Hepatic stellate cell (primary cell): ENCODE measurements at places on chromosomes 2 and 18.

- peak; percentile 59 for DNase-seq
These were observed 167.8 kb downstream of the BCL11A start for GRCh38 chr2:60385648-60386047.

DNA sequence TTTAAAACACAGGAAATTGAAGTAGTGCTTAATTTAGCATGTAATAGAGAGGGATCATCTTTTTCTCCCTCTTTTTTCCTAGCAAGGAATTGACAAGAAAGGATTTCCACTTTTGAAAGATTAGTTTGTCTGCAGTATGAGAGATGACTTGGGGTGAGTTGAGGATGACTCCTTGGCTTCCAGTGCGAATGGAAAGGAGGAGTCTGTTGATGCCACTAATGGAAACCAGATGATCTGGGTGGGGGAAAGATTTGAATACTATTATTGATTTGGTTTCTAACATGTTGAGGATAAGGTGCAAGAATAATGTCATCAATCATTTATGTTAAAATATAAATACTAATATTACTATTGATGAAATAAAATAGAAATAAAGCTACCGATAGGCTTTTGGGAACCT lies 205.4 kb downstream of the PPP1R1C start:
- DNase-seq = no peak

DNA sequence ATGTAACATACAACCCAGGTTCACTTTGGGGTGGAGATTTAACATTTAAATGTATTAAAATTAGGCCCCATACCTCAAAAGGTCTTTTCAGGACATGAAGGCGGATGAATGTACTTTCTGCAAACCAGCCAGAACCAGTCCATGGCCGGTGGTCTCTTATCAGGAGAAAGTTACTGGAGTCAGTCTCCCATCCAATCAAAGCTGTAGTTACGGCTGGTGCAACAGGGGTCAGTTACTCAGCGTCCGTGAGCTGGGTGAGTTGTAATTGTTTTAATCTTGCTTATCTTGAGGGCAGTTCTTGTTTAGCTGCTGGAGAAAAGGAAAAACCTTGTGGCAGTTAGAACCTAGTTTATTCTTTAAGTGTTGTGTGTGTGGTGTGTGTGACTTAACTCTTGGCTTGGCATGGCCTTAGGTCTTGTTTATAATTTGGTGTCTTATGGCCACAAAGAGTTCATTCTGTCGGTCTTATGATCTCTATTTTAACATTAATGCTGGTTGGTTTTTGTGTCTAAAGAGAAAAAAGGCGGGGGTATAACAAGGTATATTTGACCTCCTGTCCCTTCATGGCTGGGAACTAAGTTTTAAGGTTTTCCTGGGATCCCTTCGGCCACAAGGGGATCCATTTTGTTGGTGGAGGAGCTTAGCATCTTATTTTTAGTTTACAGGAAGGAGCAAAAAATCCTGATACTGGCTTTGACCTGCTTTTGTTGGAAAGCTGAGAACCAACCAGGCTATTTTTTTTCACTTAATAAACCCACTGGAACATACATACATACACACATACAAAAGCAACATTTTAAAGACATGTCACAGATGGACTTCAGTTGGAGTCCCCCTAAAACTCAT lies 143.5 kb upstream of the NCK2 start:
- no peak for DNase-seq

DNA sequence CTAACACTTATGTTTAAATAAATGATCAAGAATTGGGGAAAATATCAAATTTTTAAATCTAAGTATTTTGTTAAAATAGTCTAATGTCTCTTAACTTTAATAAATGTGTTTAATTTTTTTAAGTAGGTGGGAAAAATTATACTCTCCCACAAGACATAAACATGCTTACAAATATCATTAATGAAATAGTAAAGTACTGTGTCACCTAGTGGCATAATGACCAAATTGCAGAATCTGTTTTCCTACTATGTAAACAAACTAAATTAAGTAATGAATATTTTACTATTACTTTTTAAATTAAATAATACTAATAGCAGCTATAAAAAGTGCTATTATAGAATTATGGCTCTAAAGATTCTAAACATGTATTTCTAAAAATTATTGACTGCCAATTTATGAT lies 52.0 kb upstream of the CHAC2 start:
- no peak for DNase-seq

DNA sequence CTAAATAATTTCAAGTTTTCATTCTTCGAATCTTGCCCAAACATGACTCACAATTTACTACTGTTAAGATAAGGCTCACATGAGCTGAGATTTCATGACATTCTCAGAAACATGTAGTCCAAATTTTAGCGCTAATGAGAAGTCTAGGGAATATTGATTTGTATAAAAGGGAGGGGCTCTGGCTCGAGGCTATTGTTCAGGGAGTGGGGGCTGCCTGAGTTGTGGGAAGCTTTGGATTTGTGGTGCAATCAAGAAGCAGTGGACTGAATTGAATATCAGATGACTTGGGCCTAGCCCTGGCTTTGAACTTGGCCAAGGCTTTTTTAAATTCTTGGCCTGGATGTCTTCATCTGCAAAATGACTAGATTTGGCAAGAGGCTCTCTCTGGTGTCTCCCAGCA lies 674.9 kb upstream of the FANCL start:
- DNase-seq = no peak

DNA sequence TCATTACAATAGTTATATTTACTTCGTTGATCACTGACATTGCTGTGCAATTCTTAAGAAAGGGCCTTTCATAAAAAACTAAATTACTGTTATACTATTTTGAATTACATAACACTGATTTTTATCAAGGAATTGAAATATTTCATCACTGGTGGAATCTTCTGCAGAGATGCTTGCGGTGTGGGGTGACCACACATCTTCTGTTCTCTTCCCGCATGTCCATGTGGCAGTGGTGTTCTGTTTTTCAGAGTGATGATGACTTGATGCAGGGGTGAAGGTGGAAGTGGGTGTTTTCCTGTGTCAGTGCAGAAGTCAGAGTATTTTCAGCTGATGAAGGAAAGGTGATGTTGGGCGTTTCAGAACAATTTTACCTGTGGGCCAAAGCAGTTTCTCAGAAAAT lies 7.0 kb downstream of the CNDP2 start:
- no peak for DNase-seq

GRCh38 chr2:11920993-11921583 lies 174.7 kb downstream of the LPIN1 start:
- DNase-seq = no peak

DNA sequence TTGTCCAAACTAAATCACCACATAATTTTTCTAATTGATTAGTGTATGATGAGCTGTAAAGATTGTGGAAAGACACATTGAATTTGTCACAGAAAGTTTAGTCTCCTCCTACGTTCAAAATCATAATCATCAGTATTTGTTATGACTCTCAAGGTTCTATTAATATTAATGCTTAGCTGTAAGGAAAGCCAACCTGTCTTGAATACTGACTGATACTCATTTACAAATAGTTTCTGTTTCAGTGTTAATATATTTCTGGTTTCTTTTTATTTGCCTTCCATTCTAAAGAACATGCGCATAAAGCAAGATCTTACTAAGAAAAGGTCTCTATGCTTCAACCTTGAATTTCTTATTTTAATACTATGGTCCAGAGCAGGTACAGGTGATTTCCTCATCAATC lies 55.1 kb downstream of the CPS1 start:
- DNase-seq = no peak
